T-helper 2 cell treated with Interferon-gamma antibody and Interleukin-4, amounts not matched to agents 100 ng/mL and 5 ng/mL, for 36 hours (primary cell): ENCODE measurements at places on chromosomes 3 and 15. TPM values are rescaled to one million over a fixed set of nuclear protein-coding genes. Genes with fewer than 3 reads are reported as not detected.

The RHCG gene
- total RNA-seq: not detected in 2 replicates

The FBLN2 gene
- not detected in 2 replicates for total RNA-seq

The LTF gene
- total RNA-seq: not detected in 2 replicates

The PRTG gene
- not detected in 2 replicates for total RNA-seq

The TGM4 gene
- total RNA-seq: not detected in 2 replicates
